ENCODE measurements at places on chromosomes 16 and 17.

DNA sequence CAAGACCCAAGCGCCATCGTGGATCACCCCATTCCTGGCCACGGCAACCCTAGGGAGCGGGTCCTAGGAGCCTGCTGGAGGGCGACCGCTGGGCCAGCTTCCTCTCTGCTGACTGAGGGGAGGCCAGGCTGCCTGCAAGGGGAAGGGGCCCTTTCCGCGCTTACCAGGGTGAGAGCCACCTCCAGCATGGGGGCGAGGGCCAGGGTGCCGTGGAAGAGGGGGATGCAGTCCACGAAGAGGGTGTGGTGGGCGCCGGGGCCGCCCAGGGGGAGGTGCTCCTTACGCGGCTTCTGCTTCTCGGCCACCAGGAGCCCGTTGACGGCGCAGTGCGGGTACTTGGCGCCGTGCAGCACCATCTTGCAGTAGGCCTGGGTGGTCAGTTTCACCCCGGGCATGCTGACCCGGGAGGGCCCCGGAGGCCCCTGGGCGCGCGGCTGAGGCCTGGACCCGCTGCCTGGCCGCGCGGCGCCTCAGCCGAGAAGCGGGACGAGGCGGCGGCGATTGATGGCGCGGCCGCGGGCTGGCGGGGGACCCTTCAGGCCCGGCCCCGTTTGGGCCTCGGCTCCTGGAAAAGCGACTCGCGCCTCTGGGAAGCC is 345 bp downstream of the EMC8 start:
- DNase-seq = peak; percentile 83

GRCh38 chr17:42210046-42210445 is 15.8 kb upstream of the GHDC start:
- DNase-seq = no peak

- no peak for DNase-seq
Measured at GRCh38 chr17:45190503-45191255, 29.0 kb downstream of the HEXIM2 start.

DNA sequence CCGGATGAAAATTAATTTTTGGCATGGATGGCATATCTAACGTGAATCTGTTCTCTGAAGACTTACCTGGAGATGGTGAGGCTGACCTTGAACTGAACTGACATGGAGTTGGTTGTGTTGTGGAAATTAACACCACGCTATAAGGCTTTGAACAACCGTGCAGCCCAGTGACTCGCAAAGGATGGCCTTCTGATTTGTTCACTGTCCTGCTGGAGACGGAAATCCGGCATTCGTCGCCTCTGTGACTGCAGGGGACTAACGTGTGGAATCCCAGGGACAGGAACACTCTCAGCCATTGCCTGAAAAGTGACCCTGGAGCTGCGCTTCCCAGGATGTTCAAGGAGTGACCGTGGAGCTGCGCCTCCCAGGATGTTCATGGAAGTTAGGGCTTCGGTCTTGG is 100.3 kb downstream of the NPIPB11 start:
- no peak for DNase-seq

DNA sequence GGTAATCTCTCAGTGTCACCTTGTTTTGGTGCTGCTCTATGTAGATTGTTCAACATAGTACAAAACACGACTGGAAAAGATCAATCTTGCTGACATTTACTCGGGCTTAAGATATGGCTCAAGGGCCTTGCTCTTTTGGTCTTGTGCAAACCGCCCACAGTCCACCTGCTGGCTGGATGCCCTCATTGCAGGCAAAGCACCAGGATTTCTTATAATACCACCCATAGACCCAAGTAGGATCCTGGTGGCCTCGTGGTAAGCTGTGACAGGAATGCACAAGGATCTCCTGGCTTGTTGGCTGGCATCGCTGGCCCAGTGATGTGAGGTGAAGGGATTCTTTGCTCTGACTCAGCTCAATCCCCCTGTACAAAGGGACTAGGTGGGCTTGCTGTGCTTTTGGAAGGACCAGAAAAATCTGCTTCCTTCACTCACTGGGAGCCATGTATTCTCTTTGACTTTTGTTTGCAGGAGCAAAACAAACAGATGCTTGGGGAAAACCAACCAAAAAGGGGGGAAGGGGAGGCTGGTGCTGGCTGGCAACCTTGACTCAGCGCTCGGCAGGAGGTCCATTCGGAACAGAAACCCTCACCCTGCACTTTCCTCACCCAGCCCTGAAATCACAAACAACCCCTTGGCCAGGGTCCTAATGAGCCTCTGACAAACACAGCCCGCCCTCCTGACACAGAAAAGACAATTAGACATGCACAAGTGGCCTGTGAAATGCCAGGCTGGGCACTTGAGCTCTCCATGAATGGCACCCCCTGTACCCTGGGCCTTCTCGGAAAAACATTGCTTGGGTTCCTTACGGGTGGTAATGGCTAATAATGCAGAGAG is 36.6 kb upstream of the MED9 start:
- DNase-seq = no peak

DNA sequence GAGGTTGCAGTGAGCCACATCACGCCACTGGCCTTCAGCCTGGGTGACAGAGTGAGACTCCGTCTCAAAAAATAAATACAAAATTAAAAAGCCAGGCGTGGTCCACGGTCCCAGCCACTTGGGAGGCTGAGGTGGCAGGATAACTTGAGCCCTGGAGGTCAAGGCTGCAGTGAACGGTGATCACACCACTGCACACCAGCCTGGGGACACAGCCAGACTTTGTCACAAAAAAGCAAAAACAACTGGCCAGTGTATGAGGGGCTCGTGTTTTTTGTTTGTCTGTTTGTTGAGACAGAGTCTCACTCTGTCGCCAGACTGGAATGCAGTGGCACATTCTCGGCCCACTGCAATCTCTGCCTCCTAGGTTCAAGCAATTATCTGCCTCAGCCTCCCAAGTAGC is 1.2 kb upstream of the UBB start:
- DNase-seq = no peak

DNA sequence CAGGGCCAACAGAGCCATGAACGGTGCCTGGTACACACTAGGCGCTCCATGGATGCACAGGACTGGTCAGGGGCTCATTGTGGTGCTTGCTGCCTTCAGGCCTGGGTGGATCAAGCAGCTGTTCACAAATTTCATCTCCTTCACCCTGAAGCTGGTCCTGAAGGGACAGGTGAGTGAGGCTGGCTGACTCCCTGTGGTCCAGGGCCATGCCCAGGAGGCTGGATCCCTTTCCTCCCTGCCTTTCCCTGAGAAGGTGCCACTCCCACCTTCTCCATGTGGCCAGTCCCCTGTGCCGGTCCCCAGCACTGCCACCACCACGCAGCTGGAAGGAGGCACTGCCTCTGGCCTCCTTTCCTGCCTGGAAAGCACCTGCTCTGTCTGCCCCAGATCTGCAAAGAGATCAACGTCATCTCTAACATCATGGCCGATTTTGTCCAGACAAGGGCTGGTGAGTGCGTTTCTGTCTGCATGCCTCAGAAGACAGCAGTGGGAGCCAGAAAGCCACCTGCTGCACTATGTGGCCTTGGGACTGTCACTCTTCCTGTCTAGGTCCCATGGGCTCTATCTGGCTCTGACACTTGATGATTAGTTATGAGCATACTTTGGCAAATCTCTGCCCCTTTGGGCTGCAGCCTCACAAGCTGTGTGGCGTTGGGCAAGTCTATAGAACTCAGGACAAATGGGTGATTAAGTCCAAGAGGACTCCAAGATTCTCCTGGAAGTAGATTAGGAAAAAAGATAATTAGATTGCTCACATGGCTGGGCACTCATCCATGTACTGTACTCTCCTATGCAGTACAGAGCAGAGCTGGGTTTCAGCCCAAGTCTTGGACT is 9.4 kb downstream of the CETP start:
- DNase-seq = no peak

GRCh38 chr16:19874026-19874425 is 10.6 kb downstream of the GPRC5B start:
- no peak for DNase-seq

GRCh38 chr17:80393961-80394360 is 21.0 kb upstream of the ENDOV start:
- DNase-seq = no peak

- DNase-seq = no peak
Measured at GRCh38 chr16:89484041-89484501, 6.3 kb downstream of the ANKRD11 start.

DNA sequence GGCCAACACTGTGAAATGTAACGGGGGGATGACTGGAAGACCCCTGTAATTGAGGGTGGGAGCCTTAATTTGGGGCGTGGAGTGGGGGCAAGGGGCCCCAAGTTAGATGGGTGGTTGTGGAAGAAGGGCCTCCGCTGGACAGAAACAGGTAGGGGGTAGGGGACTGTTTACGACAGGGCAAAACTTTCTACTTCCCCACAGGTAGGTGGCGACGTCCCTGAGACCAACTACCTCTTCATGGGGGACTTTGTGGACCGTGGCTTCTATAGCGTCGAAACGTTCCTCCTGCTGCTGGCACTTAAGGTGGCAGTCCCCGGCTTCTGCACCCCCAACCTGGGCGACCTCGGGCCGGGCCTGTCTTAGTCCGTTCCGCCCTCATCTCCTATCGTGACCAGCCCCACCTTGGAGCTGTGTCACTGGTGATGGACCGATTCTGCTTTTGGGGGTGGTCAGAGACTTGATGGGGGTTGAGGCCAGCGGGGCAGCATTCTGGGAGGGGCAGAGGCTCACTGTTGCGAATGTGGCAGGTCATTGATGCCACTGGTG is 6.8 kb downstream of the PPP4C start:
- no peak for DNase-seq

DNA sequence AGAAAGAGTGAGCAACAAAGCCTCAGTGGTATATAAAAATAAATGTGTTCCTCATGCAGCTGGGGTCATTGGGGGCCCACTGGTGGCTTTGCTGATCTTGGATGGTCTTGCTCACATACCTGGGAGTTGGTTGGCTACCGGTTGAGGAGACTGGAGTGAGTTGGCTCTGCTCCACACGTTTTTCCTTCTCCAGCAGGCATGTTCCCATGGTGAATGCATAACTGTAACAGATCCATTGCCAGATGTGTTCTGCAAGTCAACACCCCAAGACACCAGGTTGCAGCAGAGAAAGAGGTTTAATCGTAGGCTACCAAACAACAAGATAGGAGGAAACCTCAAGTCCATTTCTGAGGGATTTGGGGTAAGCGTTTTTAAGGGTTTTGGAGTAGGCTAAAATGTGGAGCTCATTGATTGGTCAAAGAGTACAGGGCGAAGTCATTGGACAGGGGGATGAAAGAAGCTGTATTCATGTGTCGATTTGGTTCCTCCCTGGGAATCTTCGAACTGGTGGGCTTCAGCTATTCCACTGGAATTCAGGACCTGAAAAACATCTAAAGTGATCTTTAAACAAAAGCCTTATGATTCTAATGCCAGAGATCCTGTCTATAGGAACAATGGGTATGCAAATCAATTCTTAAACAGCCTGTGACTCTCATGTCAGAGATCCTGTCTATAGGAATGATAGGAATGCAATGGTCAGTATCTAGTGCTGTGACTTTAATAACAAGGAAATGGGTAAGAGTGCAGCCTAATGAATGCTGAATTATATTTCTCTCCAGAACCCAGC is 467.5 kb upstream of the C16orf82 start:
- DNase-seq = no peak

GRCh38 chr16:81864646-81865382 is 85.7 kb downstream of the PLCG2 start:
- no peak for DNase-seq

GRCh38 chr17:15955793-15956541 is 11.0 kb downstream of the ADORA2B start:
- no peak for DNase-seq

DNA sequence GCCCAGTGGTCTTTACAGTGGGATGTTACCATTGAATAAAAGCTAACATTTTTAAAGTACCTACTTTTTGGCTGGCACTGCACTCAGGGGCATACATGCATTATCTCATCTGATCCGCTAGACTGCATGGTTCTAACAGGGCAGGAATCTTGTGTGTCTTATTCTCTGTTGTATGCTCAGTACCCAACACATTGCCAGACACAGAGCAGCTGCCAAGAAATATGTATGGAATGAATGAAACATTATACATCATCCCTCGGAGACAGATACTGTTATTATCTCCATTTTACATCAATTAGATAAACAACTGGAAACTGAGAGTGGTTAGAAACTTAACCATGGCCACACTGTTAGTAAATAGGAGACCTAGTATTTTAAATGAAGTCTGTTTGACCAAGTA is 74.1 kb upstream of the CDH11 start:
- no peak for DNase-seq

DNA sequence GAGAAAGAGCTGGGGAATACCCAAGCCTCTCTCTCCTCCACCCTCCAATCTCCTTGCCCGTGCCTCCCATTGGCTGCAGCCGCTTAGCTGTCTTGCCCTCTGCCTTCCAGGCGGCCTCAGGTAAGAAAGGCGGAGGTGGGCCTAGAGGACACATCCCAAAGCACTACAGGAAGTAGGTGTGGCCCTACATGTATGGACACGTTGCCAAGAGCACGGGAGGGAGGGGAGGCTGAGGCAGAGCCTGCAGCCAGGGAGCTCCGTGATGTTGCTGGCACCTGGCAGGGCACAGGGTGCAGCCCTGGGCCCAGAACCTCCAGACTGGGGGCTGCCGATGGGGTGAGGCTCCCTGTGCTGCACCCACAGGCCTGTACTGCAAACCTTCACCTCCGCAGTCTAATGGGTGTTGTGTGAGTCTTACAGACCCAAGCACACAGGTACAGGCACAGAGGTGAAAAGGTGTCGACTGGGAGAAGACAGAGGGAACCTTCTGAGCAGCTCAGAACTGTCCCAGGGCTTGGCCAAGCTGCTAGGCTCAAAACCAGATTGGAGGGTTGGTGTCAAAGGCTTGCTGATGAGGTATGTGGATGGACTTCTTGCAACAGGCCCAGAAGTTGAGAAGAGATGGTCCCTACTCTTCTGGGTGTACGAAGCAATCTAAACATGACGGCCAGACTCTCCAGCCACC is 23.5 kb upstream of the FOXK2 start:
- no peak for DNase-seq

- no peak for DNase-seq
Measured at GRCh38 chr17:37820313-37820994, 75.6 kb upstream of the HNF1B start.

DNA sequence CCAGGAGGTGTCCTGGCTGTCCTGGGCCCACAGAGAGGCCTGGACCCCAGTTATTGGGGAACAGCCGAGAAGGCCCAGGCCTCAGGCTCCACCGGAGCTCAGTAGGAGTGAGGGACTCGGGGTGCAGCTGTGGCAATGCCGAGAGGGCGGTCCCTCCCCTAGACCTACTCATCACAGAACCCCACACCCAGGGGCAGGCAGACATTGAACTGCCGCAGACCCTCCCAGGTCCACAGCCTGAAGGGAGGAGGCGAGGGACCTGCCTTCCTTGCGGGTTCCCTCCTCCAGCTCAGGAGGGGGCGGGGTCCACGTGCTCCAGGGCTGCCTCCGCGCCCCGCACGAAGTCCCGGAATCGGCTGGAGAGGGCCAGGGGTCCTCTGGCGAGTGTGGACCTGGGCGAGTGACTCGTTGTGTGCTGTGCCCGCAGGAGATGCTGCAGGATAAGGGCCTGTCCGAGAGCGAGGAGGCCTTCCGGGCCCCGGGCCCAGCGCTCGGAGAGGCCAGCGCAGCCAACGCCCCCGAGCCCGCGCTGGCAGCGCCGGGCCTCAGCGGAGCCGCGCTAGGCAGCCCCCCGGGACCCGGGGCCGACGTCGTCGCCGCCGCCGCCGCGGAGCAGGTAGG is 3.9 kb downstream of the TBX4 start:
- DNase-seq = no peak
